ENCODE measurements at places on chromosomes 4 and X.

DNA sequence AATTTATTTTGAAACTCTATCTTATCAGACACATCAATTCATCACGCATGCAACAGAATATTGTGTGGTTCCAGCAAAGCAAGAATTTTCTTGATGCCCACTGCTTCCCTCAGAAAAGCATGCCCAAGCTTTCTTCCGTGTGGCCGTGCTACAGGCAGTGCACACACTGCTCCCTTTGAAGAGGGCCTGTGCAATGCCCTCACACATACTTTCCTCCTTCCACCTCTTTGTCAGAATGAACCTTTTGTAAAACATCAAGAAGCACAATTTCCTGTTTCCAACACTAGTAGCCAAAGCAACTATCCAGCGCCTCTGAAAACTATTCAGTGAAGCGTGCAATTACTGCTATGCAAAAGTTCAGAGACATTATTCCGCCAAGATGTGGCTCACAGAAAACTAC, 201.7 kb downstream of the NLGN4X start:
- DNase-seq: no peak

DNA sequence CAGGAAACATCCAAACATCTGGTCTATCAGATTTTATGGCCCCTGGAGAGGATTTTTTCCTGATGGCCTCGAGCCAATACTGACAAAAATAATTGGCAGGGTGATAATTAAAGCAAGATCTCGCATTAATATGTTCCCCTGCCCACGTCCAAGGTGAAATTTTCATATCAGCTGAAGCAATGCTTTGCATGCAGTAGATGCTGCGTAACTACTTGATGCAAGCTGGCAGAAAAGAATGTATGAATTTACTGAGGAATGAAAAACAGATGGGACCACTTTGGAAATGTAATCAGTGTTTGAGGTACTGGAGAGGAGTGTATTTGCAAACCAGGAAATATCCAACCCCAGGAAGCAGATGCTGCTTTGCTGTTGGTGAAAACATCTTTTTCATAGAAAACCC, 36.8 kb upstream of the REST start:
- DNase-seq: no peak

DNA sequence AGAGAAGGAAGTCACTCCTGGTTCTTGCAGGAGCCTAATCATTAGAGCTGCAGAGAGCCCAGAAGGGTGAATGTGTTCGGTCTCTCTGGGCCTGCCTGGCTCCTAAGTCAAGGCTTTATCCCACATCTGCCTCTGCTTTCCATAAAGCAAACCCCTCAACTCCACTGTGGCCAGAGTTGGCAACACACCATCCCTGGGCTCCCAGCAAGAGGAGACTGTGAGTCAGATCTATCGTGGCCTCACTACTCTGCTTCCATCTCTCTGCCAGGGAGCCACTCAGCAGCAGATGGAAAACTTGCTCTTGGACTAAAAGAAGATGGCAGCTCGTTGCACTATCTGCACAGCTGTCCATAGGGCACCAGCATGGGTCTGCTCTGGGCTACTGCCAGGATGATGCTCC, 348.2 kb downstream of the FBXW7 start:
- no peak for DNase-seq

DNA sequence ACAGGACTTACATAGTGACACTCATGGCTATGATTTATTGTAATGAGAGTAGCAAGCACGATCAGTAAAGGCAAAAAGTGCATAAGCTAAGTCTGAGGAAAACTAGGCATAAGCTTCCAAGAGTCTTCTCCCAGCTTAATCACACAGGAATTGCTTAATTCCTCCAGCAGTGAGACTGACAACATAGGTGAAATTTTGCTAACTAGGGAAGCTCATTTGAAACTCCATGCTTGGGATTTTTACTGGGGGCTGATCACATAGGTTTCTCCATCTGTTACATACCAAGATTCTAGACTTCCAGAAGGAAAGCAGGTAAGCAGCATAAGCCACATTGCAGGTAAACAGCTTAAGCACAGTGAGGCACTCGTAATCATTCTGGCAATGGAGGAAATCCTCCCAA, 71.8 kb upstream of the FHDC1 start:
- DNase-seq: no peak

- DNase-seq: no peak
These were observed 4.9 kb upstream of the HAUS7 start for GRCh38 chrX:153475271-153475670.

GRCh38 chrX:13906093-13906492, 89.2 kb upstream of the GPM6B start:
- DNase-seq: no peak

DNA sequence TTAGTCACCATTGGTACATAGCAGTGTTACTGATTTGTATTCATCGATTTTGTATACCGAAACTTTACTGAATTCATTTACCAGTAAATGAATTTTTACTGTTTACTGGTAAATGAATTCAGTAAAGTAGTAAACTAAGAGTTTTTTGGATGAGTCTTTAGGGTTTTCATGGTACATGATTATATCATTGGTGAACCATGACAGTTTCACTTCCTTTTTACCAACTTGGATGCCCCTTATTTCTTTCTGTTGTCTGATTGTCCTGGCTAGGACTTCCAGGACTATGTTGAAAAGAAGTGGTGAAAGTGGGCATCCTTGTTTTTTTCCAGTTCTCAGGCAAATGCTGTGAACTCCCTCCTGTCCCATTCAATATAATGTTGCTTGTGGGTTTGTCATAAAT, 494.9 kb downstream of the GALNTL6 start:
- no peak for DNase-seq

GRCh38 chr4:180909279-180909678, 1333.9 kb upstream of the TENM3 start:
- DNase-seq: no peak

DNA sequence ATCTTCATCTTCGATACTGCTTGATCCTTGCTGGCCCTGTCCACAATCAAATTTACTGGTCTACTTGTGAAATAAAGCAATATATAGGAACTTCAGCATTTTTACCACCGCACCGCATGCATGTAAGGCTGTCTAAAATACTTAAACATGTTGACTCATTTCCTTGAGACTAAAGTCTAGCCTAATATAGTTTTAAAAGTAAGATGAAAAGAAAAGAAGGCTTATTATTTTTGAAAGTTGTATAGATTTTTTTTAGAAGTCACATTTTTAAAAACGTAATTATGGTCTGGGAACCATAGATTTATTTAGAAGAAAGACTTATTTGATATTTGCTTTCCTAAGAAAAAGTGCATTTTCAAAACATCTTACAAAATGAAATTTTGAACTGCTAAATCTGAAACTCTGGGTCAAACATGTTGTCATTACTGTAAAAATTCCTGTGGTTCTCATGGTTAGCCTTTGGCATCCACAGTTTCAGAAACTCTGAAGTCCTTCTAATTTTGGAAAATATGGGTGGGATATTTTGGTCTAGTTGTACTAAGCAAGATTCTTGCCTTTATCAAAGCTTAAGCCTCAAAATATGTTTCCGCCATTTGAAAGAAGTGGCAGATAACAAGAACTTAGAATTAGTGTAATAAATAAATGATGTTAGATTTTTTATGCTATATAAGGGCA, 423.5 kb upstream of the CTSO start:
- DNase-seq: no peak

GRCh38 chr4:30427932-30428331, 292.2 kb upstream of the PCDH7 start:
- no peak for DNase-seq

DNA sequence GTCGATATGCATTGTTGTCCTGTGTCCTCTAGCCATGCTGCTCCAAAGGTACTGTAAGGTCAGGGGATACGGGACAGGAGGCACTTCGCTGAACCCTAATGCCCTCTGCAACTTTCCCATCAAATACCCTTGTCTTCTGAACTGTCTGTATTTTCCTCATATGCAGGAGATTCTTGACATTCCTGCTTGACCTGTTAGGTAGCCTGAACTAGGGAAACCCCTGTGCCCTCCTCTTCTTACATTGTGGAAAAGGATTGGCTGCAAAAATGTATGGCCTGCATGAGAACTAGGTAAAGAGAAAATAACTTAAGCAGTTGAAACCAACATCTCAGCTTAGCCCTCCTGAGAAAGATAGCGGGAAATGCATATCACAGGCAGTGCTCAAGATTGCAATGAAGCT, 11.4 kb downstream of the RTL8B start:
- DNase-seq: no peak

DNA sequence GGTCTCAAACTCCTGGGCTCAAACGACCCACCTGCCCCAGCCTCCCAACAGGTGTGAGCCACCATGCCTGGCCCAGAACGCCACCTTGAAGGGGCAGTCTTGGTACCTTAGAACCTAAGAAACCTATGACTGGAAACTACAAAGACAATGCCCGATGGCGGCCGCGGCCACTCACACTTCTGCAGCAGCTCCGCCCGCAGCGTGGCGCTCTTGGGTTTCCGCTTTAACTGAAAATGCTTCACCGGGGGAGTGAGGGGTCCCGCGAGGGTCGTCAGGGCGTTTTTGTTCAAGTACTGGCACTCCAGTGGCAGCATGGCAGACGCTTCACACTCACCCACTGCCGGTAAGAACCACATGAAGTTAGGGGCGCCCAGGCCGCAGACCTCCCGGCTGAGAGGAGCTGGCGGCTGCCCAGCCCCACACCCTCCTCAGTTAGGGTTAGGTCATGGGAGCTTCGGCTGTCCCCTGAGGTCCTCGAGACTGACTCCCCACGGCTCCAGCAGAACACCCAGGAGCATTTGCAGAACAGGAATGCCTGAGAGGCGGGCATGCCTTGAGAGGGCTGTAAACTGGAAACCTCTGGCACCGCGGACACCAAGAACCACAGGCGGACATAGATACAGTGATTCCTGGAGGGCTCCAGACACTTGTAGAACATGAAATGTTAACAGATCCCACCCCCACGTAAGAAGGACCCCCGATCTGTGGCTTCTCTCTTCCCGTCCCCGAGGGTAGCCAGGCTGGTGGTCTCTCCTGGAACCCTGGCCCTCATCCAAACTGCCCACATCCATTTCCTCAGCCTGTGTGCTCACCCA, 19.0 kb downstream of the NELFA start:
- no peak for DNase-seq

DNA sequence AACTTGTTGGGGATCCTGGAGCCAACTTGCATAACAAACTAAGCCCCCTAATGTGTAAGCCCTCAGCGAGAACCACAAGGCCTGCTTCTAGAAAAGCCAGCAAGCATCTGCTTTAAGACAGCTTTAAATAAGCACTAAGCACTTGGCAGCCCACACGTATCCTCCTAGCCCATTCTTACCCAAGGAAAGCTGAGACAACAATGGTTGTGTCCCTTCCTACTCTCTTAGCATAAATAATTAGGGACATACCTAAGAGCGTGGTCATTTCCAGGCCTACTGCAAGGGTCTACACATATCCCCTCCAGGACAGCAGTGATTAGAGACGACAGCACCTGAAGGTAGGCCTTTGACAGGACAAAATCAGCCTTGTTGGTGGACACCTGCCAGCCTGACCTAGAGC, 322.8 kb upstream of the PPARGC1A start:
- no peak for DNase-seq

DNA sequence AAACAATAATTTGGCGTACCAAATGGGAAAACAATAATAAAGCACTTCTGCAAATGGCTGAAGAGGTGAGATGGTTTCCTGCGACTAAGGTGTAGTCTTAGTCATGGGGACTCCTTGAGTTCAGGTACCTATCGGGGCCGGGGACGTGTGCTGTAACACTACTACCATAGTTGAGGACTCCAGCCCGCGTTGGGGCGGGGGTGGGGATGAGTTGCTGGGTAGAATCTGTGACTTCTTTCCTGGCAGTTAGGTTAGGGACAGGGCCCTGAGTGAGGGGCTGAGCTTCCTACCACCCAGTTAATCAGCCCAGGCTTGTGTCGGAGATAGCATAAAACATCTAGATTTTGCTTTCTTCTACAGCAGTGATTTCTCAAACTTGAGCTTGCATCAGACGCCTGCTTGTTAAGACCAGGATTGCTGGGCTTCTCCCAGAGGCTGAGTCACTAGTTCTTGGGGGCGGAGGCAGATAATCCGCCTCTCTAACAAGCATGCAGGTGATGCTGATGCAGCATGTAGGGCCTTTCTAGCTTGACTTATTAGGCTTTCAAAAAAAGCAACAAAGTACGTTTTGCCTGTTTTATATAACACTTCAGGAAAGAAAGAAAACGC, 30.2 kb downstream of the RBBP7 start:
- no peak for DNase-seq

GRCh38 chr4:139728146-139728545, 62.5 kb downstream of the MGST2 start:
- DNase-seq: no peak

GRCh38 chr4:120922381-120923206, at the start of gene PRDM5:
TSS of gene PRDM5 (minus strand) at chr4:120922726. CDS start at chr4:120922608, 118 bp downstream.
- DNase-seq: no peak

- no peak for DNase-seq
These were observed 25.1 kb upstream of the UGT2B11 start for GRCh38 chr4:69239557-69240168.

- DNase-seq: no peak
These were observed 96.6 kb downstream of the STPG2 start for GRCh38 chr4:98046665-98047064.

DNA sequence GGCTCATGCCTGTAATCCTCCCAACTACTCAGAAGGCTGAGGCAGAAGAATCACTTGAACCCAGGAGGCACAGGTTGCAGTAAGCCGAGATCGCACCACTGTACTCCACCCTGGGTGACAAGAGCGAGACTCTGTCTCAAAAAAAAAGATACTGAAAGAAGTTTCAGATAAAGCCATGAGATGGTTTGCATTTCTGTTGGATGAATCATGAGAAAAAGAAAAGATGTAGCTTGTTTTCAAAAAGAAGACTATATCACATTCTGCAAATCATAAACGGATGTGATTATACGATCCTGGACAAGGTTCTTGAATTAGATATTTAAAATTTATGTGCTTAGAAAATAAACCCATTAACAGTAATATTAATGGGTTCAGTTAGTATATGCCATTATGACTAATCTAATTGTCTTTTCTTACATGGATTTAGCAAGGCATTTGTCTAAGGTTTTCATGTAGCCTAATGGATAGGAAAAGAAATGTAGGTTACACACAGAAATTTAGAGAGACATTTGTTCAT, 345.9 kb downstream of the SLC7A11 start:
- no peak for DNase-seq

DNA sequence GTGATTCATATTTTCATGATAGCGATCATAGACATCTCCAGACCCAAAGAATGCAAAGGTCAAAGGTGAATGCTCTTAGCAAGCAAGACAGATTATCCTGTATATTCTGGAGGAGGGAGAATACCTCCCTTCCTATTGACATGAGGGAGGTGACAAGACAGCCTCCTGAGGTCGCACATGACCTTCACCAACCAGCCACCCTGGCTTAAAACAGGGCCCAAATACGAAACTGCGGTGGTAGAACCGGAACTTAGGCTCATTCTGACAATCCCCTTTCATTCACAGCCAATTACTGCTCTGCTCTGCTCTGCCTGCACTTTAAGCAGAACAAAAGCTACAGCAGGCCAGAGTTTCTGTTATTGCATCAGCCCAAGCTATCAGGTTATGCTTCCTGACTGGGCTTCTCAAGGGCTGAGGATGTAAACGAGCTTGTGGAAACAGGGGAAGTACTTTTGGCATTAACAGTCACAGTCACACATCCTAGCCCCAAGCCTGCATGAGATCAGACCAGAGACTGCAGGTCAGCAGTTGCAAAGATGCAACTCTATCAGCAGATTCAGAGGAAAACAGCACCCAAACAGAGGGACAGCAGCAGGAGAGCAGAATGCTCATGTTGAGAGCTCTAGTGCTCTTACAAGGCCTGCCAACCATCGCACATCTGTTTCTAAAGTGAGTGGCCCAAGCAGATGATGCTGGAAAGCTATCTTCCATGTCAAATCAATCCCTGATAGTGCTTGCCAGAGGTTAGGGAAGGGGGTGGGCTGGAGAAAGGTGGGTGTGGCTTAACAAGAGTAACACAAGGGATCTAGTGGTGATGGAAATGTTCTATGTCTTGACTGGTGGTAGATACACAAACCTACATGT, 51.3 kb upstream of the MAP3K15 start:
- no peak for DNase-seq

- no peak for DNase-seq
These were observed 13.0 kb downstream of the CORIN start for GRCh38 chr4:47824840-47825239.

Data from activated CD8-positive, alpha-beta memory T cell treated with anti-CD3 and anti-CD28 coated beads for 1 hour (primary cell).